ENCODE measurements at places on chromosomes 16 and 17.

- peak; percentile 80 for DNase-seq
These were observed 331 bp upstream of the CCDC92B start for GRCh38 chr17:2749784-2750181.

- no peak for DNase-seq
These were observed 24.2 kb downstream of the CRISPLD2 start for GRCh38 chr16:84844049-84844350.

- no peak for DNase-seq
These were observed 14.4 kb downstream of the RHOT1 start for GRCh38 chr17:32156656-32157055.

DNA sequence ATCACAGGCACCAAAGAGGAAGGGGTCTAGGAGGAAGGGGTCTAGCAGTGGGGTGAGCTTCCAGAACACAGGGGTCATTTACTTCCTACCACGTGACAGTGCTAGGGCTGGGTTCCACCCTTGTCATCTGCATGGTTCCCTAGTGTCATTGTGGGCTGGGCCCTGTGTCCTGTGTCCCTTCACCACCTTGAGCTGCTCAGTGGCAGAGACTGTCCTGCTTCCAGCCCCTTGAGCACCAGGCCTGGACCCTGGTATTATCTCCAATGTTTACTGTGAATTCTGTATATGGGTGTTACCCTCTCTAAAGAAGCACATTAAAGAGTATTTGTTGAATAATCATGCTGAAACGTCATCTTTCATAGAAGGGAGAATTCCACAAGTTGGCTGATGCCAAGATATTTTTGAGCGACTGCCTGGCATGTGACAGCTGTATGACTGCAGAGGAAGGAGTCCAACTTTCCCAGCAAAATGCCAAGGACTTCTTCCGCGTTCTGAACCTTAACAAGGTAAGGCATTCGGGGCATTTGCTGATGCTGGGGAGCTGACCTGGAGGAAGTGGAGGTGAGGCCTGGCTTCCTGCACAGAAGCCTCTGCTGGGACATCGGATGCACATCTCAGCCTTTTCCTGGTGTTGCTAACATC, 5.5 kb downstream of the NARF start:
- no peak for DNase-seq

GRCh38 chr17:16345565-16345964, 7.7 kb downstream of the CENPV start:
- DNase-seq, result no peak

GRCh38 chr16:35731341-35732040, 2272.1 kb downstream of the TP53TG3F start:
- DNase-seq, result no peak

- DNase-seq, result no peak
These were observed 32.2 kb downstream of the DRC3 start for GRCh38 chr17:18004884-18005305.

DNA sequence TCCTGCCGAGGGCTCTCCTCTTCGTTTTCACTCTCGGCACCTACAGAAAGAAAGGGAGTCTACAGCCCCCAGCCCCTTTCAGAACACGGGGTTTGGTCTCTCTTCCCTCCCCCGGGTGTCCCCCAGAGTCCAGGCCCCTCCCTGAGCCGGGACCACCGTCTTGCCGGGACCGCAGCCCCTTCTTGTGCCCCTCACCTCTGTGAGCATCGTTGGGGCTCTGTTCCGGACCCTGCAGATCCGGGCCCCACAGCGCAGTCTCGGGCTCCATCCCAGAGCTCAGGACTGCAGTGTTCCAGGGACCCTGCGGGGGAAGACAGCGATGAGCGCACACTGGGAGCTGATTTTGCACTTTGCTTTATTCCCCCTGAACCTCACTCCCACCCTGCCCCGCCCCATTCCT, 2.8 kb downstream of the ZNF629 start:
- DNase-seq, result no peak

- DNase-seq, result peak; percentile 72
These were observed 14.7 kb upstream of the BCAR1 start for GRCh38 chr16:75265911-75266701.

GRCh38 chr17:79207960-79208359, 133.3 kb downstream of the ENGASE start:
- no peak for DNase-seq

DNA sequence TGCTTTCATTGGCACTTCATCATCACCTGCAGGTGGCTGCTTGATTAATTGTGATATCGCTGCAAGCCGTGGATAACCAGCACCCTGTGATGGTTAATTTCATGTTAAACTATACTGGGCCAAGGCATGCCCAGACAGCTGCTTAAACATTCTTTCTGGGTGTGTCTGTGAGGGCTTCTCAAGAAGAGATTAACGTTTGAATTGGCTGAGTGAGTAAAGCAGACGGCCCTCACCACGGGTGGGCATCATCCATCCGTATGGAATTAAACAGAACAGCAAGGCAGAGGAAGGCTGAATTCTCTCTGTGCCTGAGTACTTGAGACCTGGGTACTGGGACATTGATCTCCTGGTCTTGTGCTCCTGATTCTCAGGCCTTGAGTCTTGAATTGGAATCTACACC, 7.1 kb upstream of the ZNF213 start:
- DNase-seq, result no peak

DNA sequence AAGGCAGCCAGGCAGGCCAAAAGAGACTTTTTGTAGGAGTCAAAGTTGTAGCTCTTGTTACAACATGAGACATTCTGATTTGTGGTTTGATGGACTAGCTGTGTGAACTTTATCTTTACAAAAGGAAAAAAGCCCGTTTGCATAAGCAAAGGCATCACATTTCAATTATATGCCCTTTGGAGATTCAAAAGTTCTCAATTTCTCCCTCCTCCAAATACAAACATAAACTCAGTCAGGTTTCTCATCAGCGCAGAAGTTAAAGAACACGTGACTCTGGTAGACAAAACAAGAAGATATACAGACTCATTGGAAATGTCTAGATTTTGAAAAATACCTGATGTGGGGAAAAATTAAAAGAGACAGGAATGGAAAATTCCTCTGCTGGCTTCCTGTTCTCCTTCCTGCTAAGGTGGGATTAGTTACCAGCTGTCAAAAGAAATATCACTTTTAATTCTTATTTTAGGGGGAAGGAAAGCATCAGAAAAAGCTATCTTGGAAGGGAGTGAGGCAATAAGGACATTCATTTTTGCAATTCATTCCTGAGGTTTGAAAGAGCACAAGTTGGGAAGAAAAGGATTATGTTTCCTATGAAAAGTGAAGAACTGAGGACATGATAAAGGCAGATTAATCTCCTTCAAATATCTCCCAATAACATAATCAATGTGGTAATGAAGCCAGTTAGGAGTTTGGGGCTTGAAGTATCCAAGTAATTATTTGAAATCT, 4.6 kb upstream of the KCNJ16 start:
- DNase-seq, result no peak
